ENCODE measurements at places on chromosomes 16 and 17.
A peak's percentile ranks its signal among the peaks of the same experiment; 100 is the strongest.

GRCh38 chr17:35214192-35214591 lies 20.0 kb upstream of the SLC35G3 start:
- no peak for DNase-seq

DNA sequence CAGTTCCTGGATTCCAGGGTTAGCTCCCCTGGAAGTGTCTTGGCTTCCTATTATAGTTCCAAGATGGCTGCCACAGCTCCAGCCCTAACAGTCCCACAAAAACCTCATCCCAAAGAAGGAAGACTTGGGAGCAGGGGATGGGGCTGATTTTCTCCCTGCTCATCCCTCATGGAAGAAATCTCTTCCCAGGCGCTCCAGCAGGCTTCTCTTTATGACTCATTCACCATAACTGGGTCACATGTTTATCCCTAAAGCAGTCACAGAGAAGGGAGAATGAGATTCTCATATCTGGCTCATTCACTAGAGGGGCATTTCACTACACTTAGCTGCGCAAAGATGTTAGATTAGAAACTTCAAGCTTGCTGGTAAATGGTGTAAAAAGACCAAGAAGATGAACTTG lies 206.5 kb upstream of the IRX3 start:
- DNase-seq: no peak

- no peak for DNase-seq
Observed at GRCh38 chr17:7727886-7728285, 10.3 kb downstream of the DNAH2 start.

- DNase-seq: no peak
Observed at GRCh38 chr17:3974138-3974687, 10.0 kb upstream of the ATP2A3 start.

GRCh38 chr17:17420082-17420481 lies 56.7 kb upstream of the MED9 start:
- no peak for DNase-seq

GRCh38 chr17:81867170-81867990 lies 3.8 kb downstream of the ARHGDIA start:
- peak; percentile 57 for DNase-seq

DNA sequence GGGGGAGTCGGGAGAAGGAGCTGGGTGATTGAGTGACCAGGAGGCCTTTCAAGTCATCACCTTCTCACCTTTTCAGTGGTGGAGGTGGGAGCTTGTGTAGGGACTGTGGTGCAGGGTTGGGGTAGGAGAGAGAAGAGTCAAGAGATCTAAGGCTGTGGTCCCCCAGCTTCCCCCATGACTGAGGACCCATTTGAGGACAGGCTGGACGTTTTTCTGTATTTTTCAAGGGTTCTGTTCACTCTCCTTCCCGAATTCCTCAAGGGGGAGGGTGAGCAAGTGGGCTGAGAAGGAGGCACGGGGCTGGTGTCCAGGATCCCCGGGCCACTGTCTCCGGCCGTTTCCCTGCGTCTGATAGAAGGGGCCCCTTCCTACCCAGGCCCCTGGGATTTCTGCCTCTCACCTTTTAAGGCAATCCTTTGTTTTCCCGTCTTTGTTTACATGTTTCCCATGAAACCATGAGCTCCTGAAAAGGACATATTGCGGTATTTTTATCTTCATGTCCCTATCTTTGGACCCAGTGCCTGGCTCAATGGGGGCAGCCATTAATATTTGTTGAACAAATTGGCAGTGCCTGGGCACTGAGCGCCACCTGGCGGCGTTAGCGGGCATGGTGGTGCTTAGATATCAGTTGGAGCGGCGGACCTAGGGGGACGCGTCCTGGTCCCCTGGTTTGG lies 9.2 kb upstream of the CD300A start:
- peak; percentile 85 for DNase-seq

GRCh38 chr17:79147746-79148506 lies 73.3 kb downstream of the ENGASE start:
- DNase-seq: no peak

DNA sequence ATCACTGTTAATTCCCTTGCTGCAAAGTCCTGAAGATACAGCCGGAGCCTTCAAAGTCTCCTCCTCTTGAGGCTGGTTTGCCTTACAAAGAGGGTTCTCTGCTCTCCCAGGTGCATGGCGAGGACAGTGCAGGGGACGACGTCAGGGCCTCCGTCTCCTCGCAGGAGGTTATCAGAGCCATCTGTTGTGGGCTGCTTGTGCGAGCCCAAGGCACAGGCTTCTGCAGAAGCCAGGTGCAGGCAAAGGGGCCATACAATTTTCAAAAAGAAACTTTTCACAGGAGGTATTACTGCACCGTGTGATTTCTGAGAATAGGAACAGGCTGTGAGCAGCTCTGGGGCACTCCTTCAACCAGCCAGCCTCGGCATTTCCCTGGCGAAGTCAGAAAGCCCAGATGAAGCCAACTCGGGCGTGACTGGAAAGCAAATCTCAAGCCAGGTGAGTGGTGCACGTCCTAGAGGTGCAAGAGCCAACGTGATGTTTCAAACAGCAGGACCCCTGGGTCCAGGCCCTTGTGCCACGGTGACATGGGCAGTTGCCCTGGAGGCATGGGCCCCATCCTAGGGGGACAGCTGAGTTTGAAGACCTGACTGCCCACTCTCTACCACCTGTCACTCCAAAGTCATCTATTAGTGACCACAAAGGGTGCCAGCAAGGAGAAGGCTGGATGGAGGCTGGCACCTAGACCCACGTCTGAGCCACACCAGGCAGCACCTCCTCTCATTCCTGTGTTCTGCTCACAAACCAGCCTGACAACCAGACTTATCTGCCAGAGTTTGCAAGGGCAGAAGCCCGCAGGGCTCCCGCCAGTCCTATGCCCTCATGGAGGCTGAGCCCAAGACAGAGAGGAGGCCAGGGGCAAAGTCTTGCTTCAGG lies 68.6 kb downstream of the SMPD3 start:
- DNase-seq: no peak

DNA sequence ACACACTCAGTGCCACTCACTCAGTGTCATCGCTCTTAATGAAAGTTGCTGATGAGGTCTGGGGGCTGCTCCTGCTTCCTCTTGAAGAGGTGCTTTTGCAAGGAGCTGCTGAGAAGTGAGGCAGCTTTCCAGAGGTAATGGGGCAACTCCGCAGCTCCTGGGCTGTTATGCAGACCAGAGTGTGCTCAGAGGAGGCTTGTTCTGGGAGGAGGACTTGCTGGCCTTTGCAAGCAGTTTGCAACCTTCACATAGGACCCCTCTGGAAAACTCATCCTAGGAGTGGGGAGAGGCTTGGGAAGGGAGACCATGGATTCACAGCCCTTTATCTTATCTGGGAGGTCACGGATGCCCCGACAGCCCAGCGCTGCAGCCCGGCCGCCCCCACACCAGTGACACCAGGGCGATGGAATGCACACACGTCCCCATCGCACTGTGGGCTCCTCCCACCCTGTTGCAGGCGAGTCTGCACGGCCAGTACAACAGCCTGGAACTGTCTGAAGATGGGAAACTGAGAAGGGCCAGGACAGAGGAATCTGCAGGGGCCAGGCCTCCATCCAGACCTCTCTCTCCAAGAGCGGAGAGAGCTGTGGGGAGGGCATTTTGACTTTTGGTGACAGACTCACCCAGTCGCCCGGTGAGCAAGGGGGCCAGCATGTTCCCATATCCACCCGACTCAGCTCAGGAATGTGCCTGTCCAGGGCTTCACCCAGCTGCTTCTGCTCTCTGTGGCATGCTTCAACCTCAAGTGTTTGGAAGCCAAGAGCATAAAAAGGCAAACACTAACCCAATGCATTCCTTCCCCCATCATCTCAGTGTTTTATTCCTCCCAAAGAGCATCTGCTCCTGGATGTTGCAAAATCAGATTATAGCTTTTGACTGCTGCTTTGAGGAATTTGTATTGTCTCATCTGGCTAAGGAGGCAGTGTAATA lies 78.6 kb upstream of the ZNF469 start:
- DNase-seq: no peak
